ENCODE measurements at places on chromosomes 1 and 21.

DNA sequence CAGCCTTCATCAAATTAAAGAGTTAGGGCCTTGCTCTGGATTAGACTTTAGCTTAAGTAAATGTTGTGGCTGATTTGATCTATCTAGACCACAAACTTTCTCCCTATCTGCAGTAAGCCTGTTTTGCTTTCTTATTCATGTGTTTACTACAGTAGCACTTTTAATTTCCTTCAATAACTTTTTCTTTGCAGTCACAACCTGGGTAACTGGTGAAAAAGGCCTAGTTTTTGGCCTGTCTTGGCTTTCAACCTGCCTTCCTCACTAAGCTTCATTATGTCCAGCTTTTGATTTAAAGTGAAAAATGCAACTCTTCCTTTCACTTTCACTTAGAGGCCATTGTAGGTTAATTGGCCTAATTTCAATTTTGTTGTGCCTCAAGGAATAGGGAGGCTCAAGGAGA is 12.5 kb upstream of the LPGAT1 start:
- no peak for DNase-seq

DNA sequence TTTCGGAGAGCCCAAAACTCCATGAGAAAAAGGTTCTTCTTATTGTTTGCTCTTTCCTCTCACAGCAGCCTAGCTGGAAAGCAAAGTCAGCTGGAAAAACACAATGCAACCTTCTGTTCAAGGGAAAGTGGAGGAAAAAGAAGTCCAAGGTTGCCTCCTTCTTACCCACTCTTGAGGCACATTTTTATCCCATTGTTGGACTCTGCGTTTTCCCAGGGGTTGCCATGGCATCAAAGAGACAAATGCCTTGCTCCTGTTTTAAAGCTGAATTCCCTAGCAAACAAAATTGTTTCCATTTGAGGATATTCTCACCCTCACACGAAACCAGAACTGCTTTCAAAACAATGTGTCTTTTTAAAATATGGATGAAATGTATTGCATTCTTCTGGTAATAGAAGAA is 45.1 kb upstream of the PALMD start:
- no peak for DNase-seq

DNA sequence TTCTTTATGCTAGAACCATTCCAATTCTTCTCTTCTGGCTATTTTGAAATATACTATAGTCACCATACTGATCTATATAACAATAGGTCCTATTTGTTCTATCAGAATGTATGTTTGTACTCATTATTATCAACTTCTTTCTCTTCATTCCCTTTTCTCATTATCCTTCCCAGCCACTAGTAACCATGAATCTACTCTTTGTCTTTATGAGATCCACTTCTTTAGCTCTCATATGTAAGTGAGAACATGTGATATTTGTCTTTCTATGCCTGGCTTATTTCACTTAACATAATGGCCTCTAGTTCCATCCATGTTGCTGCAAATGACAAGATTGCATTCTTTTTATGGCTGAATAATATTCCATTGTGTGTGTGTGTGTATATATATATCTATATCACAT is 31.7 kb upstream of the RC3H1 start:
- DNase-seq, result no peak

DNA sequence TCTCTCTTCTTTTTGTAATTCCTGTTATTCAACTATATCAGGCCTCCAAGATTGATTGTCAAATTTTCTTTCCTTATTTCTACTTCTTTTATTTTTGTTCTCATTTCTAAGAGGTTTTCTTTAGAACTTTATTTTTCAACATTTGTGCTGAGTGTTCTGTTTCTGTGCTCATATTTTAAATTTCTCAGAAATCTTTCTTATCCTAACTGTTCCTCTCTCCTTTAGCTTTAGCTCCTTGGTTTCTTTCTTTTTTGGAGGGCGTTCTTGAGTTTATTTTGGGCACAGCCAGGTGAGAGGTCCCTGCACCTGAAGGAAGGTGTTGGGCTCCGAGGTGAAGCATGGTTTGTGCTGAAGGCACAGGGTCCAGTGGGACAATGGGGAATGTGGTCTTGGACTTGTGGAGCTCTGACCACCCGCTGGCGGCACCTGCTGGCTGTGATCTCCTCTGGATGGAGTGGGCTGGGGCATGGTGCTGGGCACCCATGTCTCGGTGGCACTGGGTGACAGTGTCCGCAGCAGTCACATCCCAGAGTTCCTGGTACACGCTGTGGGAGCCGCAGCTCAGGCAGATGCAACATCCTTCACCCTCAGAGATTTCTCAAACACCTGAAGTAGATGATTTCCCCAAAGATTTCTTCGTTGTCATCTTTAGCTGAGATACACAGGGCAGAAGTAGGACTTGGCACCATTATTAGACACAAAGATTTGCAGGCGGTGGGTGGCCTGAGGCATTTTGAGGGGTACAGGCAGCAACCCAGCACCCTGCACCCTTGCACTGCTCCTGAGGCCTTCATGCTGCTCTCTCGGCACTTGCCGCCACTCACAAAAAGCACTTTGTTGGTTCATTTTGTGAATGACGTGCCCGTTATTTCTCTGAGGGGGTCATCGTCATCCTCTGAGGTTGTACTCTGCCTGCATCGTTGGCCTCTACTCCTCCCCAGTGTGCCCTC is 38.2 kb upstream of the DIP2A start:
- DNase-seq, result no peak

DNA sequence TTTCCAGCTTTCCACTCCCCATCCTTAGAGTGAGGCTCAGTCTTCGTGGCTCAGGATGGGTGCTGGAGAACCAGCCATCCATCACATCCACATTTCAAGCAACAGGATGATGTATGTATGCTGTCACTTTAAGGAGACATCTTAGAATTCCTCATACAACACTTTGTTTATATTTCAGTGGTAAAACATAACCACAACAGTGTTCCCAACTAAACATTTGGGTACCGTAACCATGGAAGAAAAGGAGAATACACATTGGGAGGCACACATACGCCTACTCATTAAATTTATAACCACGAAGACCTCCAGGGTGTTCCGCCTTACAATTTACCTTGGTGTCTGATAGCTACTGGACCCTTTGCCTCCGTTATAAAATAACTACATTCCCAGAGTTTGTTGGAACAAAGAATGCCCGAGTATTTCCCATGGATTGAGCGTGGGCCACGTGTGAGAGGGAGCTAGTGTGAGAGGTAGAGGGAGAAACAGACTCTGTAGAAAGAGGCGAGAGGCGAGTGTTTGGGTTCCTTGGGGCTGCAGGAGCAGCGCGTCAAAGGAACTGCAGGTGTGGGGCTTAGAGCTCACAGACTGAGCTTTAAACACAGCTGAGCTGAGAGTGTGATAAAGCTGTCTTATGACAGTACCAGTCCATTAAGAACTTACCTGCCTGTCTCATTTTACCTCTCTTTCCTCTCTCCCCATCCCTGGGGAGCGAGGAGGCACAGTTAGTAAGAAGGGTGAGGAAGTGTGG is 111.5 kb upstream of the USP24 start:
- DNase-seq, result no peak

DNA sequence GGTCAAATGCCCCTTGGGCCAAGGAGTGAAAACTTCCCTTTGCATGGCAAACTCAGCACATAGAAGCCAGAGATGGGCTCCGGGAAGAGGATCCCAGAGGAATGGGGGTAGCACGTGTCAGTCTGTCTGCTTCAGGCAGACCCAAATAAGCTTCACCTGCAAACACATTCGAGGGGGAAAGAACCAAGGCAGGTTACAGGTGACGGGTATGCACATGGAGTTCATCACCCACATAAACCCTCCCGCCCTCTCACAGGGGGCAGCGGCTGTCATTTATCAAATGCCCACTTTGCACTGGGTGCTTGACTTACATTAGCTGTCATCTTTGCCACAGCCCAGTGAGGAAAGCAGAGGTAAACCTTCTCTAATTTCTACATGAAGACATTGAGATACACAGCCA is 73.0 kb upstream of the TLR5 start:
- no peak for DNase-seq

DNA sequence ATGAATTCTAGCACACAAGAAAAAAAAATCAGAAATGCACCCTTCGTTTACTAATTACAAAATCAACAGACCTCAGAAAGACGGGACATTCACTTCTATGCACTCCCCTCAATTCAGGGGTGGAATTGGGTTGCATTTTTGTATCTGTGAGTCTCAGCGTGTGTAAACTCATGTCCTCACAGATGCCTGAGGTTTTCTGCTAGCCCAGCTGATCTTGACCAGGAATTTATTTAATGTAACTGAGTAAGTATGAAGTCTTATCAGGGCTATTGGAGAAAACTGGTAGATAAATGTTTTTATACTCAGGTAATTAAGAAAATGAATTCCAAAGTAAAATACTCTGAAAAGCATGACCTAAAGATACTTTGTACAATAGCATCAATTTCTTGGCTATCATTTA is 167.7 kb downstream of the RUNX1 start:
- no peak for DNase-seq

GRCh38 chr1:204493145-204493983 is 1.2 kb downstream of the PIK3C2B start:
- peak; percentile 10 for DNase-seq

GRCh38 chr1:18885311-18886002 is 16.9 kb downstream of the ALDH4A1 start:
- no peak for DNase-seq

- DNase-seq, result no peak
Observed at GRCh38 chr1:167926486-167926997, 9.9 kb upstream of the DCAF6 start.

DNA sequence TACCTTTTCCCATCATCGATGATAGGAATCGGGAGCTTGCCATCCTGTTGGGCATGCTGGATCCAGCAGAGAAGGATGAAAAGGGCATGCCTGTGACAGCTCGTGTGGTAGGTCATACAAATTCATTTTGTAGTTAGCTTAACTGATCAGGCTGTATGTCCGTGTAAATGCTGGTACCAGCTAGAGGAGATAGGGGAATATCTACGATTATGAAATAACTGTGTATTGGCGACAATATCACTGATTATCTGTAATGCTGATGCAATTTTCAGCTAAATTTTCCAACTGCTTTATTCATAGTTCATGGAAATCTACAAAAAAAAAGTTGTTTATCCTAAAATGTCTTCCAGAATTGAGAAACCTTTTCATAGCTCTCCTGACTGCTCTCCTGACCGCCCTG is 8.3 kb downstream of the PRDX6 start:
- DNase-seq, result no peak

DNA sequence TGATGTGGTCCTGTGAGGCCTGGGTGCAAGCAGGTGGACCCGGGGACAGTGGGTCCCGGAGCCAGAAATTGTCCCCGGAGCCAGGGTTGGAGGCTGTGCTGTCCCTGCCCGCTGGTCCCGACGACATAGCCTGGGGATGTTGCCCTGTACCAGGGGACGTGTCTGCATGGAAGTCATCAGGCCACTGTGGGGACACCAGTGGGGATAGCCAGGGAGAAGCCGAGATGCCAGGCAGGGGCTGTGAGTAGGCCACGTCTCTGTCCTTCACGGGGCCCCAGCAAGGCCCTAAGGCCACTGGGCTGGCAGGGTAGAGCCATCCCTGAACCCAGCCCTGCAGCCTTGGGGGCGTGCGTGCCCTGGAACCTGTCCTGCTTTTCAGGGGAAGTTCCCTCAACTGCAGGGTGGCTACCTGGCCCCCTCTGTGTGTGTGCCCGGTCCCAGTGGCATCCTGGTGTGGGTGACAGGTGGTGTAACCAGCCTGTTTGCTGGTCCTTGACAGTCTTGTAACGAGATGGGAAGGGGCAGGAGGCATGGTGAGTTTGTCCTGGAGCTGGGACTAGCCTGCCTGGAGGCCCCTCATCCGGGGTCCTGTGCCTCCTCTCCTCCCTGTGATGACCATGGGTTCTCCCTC is 73.2 kb downstream of the OBSCN start:
- DNase-seq, result no peak

- no peak for DNase-seq
Observed at GRCh38 chr1:18816808-18817207, 42.7 kb downstream of the TAS1R2 start.

GRCh38 chr1:170471398-170472053 is 60.4 kb upstream of the GORAB start:
- no peak for DNase-seq

DNA sequence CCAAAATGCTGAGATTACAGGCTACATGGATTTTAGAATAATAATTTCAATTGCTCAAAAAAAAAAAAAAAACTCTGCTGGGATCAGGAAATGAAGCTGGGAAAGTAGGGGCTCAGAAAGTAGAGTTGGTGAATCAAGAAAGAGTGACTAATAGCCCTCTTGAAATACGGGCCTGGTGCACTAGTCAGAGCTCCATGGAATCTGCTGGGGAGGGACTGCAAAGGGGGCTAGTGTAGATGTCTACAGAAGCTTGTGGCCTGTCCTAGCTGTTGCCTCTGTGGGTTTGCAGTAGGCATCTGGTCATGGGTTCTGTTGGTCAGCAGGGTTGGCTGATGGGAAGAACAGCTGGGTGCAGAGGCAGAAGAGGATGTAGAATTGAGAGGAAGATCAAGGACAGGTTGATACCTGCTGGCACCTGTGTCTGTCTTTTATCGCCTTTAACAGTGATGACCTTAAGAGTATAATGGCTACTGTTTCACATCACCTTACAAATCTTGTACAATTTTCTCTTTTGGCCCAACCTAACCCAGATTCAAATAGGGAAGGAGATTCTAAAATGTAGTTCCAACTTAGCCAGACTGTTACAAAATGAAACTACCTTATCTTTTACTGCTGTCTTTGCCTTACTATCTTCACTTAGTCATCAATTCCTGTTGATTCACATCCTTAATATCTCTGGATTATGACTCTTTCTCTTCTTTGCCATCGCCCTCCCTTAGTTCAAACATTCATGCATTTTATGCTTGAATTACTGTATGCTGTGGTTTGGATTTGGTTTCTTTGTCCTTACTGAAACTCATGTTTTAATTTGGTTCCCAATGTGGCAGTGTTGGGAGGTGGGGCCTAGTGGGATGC is 126.2 kb downstream of the GIPC2 start:
- no peak for DNase-seq

DNA sequence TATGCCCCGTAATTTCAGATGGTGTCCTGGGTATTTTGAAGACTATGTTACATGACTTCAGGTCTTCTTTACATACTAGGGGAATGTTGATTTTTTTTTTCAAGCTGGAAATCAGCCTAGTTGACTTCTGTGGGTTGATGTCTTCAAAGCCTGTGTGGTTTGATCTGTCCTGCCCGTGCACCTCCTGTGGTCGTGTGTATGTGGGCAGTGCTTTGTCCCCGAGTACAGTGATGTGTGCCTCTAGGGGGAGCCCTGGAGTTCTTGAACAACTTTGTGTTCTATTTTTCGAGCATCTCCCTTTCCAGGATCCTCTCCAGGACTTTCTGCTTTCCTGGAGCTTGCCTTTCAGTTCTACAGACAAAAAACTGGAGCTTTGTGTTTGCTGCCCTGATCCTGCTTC is 28.9 kb downstream of the OBSCN start:
- DNase-seq, result no peak

- DNase-seq, result no peak
Observed at GRCh38 chr1:9201401-9202239, 33.0 kb upstream of the H6PD start.

DNA sequence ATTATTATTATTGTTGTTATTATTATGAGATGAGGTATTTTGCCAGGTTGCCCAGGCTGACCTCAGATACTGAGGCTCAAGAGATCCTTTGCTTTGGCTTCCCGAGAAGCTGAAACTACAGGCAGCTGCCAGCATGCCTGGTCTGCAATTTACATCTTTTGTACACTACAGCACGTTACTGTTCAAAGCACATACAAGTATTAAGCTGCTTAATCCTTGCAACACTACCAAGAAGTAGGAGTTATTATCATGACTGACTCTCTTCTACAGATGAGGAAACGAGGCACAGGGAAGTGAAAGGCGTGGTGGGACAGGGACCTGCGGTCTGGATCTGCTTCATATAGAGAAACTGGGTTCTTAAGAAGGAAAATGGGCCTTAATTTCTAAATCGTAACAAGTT is 11.6 kb downstream of the ERG start:
- DNase-seq, result no peak

- DNase-seq, result no peak
Observed at GRCh38 chr1:47813970-47814369, 183.2 kb downstream of the TRABD2B start.
